ENCODE measurements at places on chromosomes 13 and 19.

GRCh38 chr13:73198991-73199411, 140.2 kb downstream of the KLF5 start:
- no peak for DNase-seq

DNA sequence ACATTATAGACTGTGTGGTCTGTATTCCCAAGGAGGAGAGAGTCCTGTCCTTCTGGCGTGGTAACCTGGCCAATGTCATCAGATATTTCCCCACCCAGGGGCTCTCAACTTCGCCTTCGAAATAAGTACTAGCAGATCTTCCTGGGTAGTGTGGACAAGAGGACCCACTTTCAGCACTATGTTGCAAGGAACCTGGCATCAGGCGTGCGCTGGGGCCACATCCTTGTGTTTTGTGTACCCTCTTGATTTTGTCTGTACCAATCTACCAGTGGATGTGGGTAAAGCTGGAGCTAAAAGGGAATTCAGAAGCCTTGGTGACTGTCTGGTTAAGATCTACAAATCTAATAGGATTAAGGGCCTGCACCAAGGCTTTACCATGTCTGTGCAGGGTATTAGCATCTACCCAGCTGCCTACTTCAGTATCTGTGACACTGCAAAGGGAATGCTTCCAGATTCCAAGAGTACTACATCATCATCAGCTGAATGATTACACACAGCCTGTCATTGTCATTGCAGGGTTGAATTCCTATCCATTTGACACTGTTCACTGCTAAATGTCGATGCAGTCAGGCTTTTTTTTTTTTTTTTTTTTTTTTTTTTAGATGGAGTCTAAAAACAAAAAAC, 148.0 kb downstream of the PRR20E start:
- no peak for DNase-seq

DNA sequence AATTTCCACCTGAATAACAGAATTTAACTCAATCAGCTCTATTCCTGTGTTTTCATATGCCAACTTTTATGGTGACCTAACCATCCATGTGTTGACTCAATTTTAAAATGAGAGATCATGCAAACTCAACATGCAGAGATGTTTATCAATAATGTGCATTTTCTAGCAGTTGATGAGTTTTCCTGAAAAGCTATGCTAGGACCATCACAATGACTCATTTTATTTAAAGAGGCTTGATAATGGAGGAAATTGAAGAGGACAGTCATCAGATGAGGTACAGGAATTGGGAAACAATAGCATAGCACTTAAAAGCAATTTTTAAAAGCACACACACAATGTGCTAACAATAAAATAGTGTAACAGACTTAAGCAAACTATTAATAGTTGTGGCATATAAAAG, 127.1 kb downstream of the VWA8 start:
- DNase-seq, result no peak

DNA sequence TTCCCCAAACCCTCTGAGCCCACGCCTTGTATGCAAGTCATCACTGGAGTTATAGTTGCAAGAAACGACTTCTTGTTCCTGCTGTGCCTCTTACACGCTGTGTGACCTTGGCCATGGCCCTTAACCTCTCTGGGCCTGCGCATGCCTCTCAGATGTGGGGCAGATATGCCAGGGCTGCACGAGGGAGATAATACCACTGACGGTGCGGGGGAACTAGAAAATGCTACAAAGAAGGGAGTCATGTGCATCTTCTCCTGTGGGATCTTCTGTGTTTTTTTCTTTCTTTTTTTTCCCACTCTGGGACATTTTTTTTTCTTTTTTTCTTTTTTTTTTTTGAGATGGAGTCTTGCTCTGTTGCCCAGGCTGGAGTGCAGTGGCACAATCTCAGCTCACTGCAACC, 4.3 kb upstream of the SAMD1 start:
- DNase-seq, result no peak

GRCh38 chr13:40113643-40114304, 458.3 kb downstream of the COG6 start:
- DNase-seq, result no peak

DNA sequence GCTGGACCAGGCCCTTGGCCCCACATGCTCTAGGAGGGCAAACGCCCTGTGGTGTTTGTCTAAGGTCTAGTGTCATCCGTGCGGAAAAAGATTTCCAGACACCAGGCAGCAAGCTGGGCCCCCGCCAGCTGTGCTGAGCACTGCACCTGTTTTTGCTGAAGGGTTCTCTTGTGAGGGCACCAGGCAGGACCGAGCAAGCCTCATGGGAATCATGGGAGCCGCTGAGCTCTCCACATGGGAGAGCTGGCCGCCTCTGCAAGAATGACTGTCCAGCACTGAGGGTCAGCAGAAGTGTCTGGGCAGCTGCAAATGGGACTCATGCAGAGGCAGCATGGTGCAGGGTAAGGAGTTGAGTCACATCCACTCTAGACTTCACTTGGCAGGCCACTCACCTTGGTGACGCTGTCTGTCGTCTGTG, 12.0 kb downstream of the B3GNT8 start:
- no peak for DNase-seq

DNA sequence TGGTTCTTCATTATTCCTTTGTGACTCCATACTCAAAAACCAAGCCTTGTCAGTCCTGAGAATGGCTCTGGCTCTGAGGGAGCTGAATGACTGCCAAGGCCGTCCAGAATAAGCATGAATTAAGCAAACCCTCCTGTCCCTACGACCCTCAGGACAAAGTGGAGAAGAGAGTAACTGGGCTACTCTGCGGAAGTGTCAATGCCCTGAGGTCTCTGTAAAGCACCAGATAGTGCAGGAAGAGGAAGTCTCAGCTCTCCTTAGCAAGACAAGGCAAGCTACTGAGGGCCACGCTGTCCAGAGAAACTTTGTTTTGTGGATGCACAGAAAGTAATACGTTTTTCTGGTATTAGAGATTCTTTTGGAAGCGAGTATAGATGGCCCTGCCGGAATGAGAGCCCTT, 94.1 kb downstream of the RNASEH2B start:
- DNase-seq, result no peak

DNA sequence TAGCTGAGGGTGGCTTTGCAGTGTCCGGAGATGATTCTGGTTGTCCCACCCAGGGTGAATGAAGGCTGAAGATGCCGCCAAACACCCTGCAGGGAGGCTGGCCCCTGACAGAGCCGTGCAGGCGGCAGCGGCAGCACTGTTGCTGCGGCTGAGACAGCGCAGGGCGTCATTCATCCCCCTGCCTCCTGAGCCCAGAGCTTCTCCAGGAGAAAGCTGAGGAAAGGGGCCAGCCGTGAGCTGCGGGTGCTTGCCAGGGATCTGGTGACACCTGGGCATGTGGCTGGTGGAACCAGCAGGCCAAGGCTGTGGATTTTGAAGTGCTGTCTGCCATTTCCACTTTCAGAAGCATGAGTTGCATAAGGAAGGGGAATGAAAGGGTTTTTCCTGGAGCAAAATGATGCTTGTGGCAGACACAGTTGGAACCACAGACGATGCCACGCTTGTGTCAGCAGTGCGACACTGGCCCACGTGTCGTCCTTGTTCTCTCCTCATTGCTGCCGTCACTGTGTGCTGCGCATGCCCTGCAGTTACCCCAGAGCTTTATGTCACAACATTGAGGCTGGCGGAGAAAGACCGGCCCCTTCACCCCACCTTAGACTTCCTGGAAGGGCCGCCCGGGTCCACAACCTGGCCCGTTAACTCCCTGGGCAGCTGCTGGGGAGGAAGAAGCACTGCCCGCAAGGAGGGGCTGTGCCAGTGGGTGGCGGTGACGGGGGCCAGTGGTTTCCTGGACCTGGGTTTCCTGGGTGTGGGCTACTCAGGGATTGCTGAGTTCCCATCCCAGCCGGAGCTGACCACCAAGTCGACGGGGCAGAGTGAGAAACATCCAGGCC, 22.7 kb downstream of the TFDP1 start:
- DNase-seq, result no peak

GRCh38 chr13:31797154-31797775, 57.9 kb downstream of the RXFP2 start:
- no peak for DNase-seq

GRCh38 chr13:51636349-51636890, 52.2 kb downstream of the WDFY2 start:
- no peak for DNase-seq

DNA sequence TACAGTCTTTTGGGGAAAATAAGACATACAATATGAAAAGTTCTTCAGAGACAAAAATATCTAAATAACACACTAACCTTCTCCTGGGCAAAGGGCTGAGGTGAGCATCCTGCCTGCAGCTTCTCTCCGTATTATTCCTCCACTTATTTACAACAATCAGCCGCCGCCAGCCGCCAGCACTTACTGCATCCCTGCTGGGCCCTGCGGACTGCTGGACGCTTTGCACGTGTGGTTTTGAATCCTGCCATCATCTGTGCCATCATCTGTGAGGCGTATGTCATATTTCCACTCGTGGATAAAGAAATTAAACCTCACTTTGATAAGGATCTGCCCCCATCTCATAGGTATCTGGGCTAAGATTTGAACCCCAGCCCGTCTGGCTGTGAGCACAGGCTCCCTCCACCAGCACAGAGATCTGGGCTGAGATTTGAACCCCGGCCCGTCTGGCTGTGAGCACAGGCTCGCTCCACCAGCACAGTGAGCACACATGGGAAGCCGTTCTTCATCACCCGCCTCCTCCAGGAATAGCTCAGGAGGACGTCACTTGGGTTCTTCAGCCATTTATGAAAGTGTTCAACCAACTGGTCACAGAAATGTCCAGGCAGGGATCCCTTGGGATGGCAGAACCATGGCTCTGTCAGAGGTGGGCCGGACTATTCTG, 35.2 kb upstream of the TUBGCP3 start:
- DNase-seq, result no peak

GRCh38 chr19:32203161-32203560, 142.2 kb upstream of the ZNF507 start:
- DNase-seq, result no peak

DNA sequence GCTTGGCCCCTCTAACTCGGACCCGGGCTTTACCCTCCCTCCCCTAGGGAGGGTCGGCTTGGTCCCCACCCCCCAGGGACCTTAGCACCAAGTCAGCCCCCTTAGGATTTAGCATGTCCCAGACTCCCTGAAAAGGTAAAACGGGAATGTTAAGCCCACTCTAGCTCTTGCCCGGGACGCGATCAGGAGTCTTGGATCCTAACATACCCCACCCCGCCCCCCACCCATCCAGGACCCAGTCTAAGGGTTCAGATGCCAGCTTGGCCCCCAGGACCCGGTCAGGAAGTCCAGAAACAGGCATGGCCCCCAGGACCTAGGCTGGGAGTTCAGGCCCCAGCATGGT, 437 bp downstream of the EPOR start:
- DNase-seq, result no peak

- DNase-seq, result no peak
Measured at GRCh38 chr19:47274891-47275761, 441 bp downstream of the INAFM1 start.

- DNase-seq, result no peak
Measured at GRCh38 chr13:57627663-57628062, 3.9 kb upstream of the PCDH17 start.

DNA sequence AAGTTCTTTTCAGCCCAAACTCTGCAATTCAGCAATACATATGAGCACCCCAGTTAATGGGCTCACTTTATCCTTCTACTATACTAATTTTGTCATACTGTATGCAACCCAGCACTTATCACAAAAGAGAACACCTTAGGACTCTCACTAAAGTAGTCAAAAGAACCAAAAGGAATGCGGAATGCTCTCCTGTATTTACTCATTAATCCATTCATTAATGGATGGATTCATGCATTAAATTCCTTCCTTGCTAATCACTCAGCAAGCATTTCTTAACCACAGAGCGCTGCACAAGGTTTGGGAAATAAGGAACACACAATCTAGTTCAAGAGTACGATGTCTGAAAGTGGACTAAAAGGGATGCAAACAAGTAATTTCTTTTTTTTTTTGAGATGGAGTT, 12.8 kb upstream of the DOCK9 start:
- no peak for DNase-seq

DNA sequence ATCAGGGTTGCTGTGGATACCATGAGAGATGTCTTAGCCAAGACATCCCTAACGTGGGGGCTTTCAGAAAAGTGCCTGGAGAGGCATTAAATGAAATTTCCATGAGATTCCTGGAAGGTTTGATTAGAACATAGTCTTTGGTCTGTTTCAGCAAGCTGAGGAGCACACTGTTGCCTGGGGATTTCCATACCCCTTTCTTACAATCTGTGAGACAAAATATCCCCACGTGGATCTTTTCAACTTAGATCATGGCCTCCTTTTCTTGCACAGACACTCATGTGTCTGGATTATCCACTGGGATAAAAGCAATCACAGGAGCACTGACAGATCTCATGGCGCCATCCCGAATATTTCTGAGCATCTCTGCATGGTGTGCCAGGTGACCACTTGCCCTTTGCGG, 41.7 kb downstream of the GPR12 start:
- DNase-seq, result no peak

DNA sequence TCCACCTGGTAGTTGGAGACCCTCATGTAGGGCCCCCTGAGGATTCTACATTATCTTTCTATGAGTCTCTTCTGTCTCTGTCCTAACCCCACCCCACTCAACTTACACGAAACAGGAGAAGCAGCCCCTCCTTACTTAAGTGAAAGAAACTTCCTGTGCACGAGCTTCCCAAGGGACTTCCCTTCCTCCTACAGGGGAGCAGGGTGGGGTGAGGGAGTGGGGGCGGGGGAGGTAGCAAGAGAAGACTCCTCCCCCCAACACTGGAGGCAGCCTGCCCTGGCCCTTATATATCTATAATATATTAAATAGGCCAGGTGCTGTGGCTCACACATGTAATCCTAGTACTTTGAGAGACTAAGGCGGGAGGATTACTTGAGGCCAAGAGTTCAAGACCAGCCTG, 5.5 kb upstream of the PDE4C start:
- DNase-seq, result no peak

- no peak for DNase-seq
Measured at GRCh38 chr19:11843722-11844121, 4.8 kb upstream of the ZNF439 start.

DNA sequence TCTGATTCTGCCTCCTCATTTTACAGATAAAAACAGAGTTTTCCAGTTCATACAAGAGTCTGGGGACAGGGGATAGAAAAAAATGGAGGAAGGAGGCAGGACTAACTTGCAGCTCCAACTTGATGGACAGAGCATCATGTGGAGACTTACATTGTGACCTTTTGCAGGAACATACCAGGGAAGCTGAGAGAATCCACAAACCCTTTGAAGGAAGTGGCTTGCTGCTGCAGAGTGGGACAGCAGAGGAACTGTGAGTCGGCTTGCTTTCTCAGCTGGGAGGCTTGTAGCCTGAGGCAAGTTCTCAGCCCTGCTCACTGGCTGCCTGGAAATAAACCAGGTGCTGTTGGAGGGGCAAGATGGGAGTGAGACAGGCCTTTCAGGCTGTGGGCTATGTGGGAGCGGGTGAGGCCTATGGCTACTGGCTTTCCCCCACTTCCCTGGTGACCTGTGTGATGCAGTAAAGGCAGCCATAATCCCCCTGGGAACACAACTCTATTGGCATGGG, 614.4 kb downstream of the KCTD12 start:
- DNase-seq, result no peak

DNA sequence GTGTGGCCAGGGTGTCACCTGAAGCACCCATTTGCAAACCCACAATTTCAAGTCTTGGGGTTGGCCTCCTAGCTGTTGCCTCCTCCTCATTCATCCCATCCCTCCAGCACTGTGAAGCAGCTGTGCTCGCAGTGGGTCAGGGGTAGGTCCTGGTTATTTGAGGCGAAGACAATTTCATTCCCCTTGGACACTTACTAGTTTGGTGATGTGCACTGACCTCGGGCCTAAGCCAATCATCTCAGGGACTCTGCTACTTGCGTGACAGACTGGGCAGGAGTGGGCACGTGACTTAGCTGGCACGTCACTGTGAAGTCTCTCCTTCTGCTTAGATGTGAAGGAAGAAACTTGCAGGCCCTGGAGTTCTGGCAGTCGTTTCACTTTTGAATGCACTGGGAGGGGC, 3.5 kb upstream of the ATP11A start:
- no peak for DNase-seq

- DNase-seq, result no peak
Measured at GRCh38 chr19:2634228-2634951, 68.1 kb downstream of the GNG7 start.

All from activated CD8-positive, alpha-beta T cell treated with anti-CD3 and anti-CD28 coated beads, Interleukin-2, amount 10 ng/mL, durations not matched to agents 7 days and 5 days (primary cell).